ENCODE measurements at places on chromosomes 6 and 20.

DNA sequence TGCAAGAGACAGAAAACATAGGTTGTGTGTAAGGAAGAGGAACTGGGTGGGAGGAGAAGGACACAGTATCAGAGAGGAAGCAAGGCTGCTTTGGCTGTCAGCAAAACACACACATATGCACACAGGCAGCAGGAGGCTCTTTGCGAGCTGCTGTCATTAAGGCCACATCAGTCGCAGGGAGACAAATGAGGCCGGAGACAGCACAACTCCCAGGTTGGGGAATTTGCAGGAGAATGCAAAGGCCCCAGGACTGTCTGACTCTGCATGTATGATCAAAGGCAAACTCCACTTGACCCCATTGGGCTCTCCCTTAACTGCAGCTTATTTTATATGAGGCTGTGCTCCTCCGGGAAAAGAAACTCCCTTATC is 35.3 kb downstream of the METTL24 start:
- DNase-seq = no peak

GRCh38 chr6:16140607-16141006 is 11.7 kb downstream of the MYLIP start:
- DNase-seq = no peak

DNA sequence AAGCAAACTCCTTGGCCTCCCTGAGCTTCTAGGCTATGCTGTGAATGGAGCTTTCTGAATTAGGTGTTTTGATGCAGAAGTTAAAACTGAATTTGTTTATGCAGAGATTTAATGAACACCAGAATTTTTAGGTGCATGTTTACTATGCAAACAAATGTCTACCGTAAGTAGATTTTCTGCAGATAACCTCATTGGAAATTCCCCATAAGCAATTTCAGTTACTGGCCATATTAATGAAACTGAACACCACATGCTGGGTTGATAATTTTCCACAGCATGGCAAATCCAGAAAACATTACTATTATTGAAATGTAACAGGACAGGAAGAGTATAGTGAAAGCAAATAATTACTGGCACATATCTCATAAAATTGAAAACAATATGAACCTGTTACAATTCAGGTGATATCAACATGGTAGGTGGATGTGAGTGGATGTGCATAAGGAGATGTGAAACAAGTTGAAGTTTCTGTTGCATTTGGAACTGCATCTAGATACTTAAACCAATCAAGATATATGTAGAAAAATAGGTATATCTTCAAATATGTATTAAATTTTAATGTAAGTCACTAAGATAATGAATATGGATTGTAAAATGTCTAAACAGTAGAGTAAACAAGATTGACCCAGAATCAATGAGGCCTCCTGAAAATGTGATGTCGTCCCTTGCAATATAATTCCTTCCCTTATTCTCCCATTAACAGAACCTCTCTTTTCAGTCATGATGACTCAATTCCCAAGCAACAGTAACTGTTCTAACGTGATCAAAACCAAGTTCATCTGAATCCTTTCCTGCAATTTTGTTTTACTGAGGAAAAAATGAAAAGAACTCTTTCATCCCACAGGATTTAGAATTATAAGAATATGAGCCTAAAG is 11.0 kb downstream of the PTCHD4 start:
- no peak for DNase-seq

GRCh38 chr6:146949425-146949824 is 254.8 kb upstream of the STXBP5 start:
- no peak for DNase-seq

GRCh38 chr6:143026696-143027449 is 33.8 kb upstream of the AIG1 start:
- peak; percentile 27 for DNase-seq

DNA sequence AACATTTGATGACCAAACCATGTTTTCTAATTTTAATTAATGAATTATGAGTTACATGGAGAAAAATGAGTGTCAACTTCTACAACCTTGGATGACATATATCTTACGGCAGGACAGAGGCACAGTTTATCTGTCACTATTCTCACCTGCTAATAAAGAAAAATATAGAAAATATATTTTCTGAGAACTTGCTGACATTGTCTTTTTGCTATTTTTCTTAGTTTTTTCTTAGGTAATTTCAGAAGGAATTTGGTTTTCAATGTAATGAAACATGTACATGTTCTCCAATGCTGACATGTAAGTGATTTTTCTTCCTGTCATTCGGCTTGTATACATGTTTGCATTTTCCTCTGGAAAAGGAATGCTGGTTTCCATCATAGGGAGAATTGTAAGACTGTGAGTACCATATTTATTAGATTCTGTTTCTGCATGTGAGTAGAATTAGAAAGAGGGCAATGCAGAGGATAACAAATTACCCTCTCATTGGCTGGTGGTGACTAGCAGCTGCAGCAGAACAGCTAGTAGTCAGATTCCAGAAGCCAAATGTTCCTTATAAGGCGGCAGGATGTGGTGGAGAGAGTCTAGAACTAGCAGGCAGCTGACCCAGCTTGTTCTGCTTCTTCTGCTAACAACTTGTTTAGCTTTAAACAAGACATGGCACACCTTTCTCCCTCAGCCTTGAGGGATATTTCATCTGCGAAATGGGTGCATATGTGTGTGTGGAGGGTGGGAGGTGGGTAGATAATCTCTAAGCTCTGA is 132.8 kb upstream of the SPACA1 start:
- DNase-seq = no peak

- DNase-seq = no peak
Observed at GRCh38 chr6:168632694-168633093, 191.7 kb downstream of the SMOC2 start.

GRCh38 chr20:25016471-25016870 is 23.9 kb upstream of the APMAP start:
- DNase-seq = no peak

DNA sequence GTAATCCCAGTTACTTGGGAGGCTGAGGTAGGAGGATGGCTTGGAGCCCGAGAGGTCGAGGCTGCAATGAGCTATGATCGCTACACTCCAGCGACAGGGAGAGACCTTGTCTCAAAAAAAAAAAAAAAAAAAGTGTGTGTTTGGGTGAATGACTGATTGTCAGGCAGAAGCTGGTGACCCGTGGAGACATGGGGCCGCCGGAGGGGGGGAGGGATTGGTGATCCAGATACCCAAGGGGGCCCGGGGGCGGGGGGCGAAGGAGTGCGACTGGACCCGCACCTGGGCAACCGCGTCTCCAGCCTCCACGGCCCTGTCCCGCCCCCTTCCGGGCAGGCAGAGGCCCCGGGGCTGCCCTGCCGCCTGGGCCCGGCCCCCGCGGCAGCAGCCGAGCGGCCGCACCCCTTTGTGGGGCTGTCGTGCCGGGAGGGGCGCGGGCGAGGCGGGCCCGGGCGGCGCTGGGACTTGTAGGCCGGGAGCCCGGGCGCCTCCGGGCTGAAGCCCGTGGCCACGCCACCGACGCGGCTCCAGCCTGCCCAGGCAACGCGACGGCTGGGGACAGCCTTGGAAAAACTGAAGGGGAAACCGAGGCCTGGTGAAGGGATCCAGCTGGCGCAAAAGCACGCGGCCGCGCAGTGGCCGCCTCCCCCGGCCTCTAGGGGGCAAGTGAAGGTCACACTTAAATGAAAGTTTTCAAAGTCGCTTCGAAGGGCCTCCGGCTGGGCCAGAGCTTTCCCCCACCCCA is 2.1 kb upstream of the RBM38 start:
- DNase-seq = peak; percentile 62

- DNase-seq = no peak
Observed at GRCh38 chr6:30227763-30228487, 14.7 kb upstream of the TRIM26 start.

DNA sequence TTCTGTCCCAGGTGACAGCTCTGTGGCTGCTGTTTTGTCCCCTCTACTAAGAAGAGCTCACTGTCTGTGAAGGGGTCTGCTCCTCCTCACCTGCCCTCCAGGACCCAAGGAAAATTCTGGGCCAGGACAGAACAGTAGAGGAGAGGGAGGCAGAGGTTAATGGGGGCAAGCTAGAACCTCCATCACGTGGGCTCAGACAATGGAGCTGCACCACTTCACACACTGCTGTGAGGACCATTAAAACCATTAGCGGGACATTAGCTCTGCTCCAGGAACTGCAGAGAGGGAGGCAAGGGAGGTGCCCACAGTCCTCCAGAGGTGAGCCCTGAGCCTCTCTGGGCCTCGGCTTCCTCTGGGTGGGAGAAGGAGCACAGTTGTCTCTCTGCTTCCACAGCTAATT is 78.4 kb downstream of the NOL4L start:
- DNase-seq = no peak

DNA sequence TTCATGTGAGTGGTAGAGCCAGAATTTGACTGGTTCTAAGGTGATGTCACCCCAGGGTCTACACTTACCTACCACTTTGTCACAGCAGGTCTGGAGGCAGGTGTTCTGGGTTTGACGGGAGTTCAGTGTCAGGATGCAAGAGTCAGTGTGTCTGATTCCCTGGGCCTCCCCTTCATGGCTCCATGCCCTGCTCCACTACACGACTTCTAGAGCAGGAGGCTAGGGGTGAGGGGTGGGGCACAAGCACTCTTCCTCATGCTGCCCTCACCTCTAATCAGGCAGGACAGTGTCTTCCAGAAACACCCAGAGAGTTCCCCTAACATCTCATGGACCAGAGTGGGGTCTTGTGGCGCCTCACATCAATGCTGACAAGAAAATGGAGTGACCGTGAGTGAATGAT is 118.2 kb downstream of the CDC5L start:
- no peak for DNase-seq

GRCh38 chr6:53294095-53294494 is 54.7 kb downstream of the ELOVL5 start:
- no peak for DNase-seq

- DNase-seq = no peak
Observed at GRCh38 chr20:55174172-55174571, 698.8 kb downstream of the DOK5 start.

Measured in CD4-positive, alpha-beta T cell treated with Interleukin-6 at 100 ng/mL for 8 hours (primary cell).